ENCODE measurements at places on chromosomes 3 and 15. TPM values are rescaled to one million over a fixed set of nuclear protein-coding genes. Genes with fewer than 3 reads are reported as not detected.

GRCh38 chr3:194107107-194107506 lies 28.8 kb upstream of the HES1 start:
- H3K36me3 ChIP-seq: no peaks in the 10 kb centered on the region
- no peak overlapping the region for H3K27ac ChIP-seq
- H3K4me1 ChIP-seq: peaks cover under 1% of the 10 kb centered on the region
- no peak for DNase-seq

DNA sequence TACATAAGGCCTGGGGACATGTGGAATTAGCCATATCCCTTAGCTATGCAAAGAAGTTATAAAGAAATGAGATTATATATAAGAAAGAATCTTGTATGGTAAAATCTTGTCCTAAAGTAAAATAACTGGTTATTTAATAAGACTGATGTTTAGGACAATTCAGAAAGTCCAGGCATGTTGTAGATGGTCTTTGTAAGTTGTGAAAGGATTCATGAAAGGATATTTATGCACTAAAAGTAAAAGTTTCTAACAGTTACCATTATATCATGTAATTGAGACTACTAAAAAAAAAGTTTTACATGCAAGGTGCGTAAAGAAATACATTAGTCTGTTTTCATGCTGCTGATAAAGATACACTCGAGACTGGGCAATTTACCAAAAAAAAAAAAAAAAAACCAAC lies 146.3 kb downstream of the FMN1 start:
- no peak overlapping the region for H3K4me3 ChIP-seq
- H3K4me1 ChIP-seq: no peaks in the 10 kb centered on the region
- DNase-seq: no peak
- no peaks in the 10 kb centered on the region for H3K27me3 ChIP-seq
- no peak overlapping the region for H3K27ac ChIP-seq

GRCh38 chr15:78200276-78200930 lies 34.0 kb downstream of the ACSBG1 start:
- H3K27me3 ChIP-seq: no peaks in the 10 kb centered on the region
- H3K4me3 ChIP-seq: no peak overlapping the region
- H3K27ac ChIP-seq: no peak overlapping the region
- no peaks in the 10 kb centered on the region for H3K4me1 ChIP-seq

DNA sequence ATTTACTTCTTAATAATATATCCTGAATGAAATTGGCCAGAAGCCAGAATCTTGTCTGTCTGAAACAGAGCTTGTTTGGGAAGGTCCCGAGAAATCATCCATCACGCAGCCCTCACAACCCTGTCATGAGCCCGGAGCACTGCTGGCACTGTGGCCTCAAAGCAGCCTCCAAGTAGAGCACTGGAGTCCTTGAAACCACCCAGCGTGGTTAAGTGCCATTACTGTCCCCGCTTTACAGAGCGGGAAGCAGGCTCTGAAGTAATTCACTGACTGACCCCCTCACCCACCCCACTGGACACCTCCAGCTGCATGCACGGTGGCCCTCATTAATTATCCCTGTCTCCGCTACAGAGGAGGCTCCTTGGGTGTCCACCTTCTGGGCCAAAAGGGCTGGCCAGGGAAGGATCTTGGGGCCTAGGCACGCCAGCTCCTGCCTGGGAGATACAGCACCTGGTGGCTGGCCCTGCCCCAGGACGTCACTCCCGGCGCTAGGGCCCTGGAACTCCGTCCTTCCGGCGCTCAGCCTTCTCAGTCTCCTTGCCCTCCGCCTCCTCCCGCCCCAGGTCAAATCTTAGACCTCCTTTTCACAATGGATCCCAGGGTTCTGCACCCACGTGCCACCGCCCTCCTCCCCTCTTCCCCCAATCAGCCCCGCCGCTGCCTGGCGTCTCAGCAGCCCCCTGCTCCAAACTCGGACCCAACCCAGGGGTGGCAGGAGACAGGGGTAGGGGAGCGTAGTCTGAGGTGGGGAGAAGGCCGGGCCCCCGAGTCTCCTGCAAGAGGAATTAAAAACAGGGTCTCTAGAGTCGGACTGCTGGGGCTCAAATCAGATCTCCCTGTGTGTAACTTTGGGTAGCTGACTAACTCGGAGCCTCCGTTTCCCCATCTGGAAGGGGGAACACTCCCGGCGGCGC lies 1.1 kb downstream of the TKT start:
- peak; percentile 92 for DNase-seq
- no peaks in the 10 kb centered on the region for H3K36me3 ChIP-seq
- H3K27ac ChIP-seq: peak overlapping the region; percentile 75
- H3K27me3 ChIP-seq: no peaks in the 10 kb centered on the region
- H3K4me3 ChIP-seq: peak overlapping the region; percentile 98

DNA sequence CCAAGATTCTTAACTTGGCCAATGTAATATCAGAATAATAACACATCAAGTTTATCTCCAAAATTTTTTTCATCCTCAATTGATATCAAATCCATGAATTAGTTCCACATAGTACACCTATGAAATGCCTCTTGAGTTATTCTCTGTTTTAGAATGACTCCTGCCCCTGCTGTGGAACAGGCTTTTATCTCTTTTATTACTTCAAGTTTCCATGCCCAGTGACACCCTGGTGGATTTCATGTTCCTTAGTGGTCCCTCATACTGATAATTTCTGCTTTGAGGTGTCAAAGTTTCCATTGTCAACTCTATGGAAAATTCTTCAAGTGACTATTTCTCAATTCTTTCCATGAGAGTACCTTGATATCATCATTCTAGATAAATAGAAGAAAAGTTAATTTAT lies 24.6 kb downstream of the PLSCR1 start:
- H3K27me3 ChIP-seq: no peaks in the 10 kb centered on the region
- no peaks in the 10 kb centered on the region for H3K36me3 ChIP-seq
- DNase-seq: no peak
- no peak overlapping the region for H3K4me3 ChIP-seq
- no peak overlapping the region for H3K27ac ChIP-seq
- peaks cover 1% of the 10 kb centered on the region for H3K4me1 ChIP-seq

GRCh38 chr3:74562558-74563269 lies 51.7 kb downstream of the CNTN3 start:
- no peak for DNase-seq
- H3K4me1 ChIP-seq: no peaks in the 10 kb centered on the region
- H3K27ac ChIP-seq: no peak overlapping the region
- H3K36me3 ChIP-seq: no peaks in the 10 kb centered on the region
- H3K27me3 ChIP-seq: no peaks in the 10 kb centered on the region

DNA sequence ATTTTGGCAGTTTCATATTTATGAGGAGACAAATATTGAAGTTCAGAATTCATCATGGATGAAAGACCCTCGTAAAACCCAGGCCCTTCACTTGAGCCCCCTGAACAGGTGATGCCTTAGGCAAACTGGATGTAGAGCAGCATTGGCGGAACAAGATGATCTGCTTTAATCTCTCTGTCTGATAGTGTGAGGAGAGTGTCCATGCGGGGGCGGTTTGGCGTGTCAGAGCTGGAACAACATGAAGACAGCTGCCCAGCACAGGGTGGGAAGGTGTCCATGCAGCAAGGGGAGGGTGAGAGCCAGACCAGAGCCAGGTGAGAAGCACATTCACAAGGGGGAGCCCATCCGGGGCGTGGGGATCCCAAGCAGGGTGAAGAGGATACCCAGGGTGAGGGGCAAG lies 31.8 kb upstream of the ANP32A start:
- DNase-seq: no peak
- no peak overlapping the region for H3K4me3 ChIP-seq
- no peak overlapping the region for H3K27ac ChIP-seq

LNP1 gene
- total RNA-seq: 1.2 TPM

FBXL2 gene
- total RNA-seq: 1.3 TPM

SNX22 gene
- 11.0 TPM for total RNA-seq

ZNF80 gene
- 1.3 TPM for total RNA-seq

SERINC4 gene
- total RNA-seq: not detected

GPR62 gene
- total RNA-seq: not detected

Data from spleen (tissue), 13 donors.